Fibroblast of villous mesenchyme (primary cell): ENCODE measurements at places on chromosomes 13 and 19. TPM values are rescaled to one million over a fixed set of nuclear protein-coding genes. Genes with fewer than 3 reads are reported as not detected.

The PSG3 gene
- under 0.01 TPM in 2 replicates for total RNA-seq

The PCDH8 gene
- total RNA-seq = not detected in 2 replicates

The DHDH gene
- total RNA-seq = not detected in 2 replicates

The ADGRE2 gene
- 0.43 and 0.97 TPM in 2 replicates for total RNA-seq

The TJP3 gene
- not detected in 2 replicates for total RNA-seq

The KLF1 gene
- not detected in 2 replicates for total RNA-seq

The ZNF57 gene
- total RNA-seq = 3.9 and 6.0 TPM in 2 replicates

The TMPRSS9 gene
- total RNA-seq = not detected in 2 replicates

The CADM4 gene
- 7.7 and 22.0 TPM in 2 replicates for total RNA-seq

The PGLYRP1 gene
- not detected in 2 replicates for total RNA-seq

The GARIN5A gene
- 0.32 TPM in 1 of 2 replicates, not detected in the other for total RNA-seq

The ZSCAN18 gene
- total RNA-seq = 10.6 and 16.0 TPM in 2 replicates

The ZNF302 gene
- total RNA-seq = 13.2 and 15.1 TPM in 2 replicates

The ZNF556 gene
- total RNA-seq = 0.32 and 0.86 TPM in 2 replicates

The ZNF285 gene
- 1.6 and 3.9 TPM in 2 replicates for total RNA-seq

The FPR1 gene
- not detected in 2 replicates for total RNA-seq

The SLC8A2 gene
- total RNA-seq = not detected in 2 replicates

The ZNF254 gene
- total RNA-seq = 15.5 TPM in 2 replicates

The FSD1 gene
- 8.6 and 9.3 TPM in 2 replicates for total RNA-seq

The RFPL4AL1 gene
- total RNA-seq = not detected in 2 replicates

The CASP14 gene
- not detected in 2 replicates for total RNA-seq

The VAV1 gene
- total RNA-seq = not detected in 2 replicates
